Naive thymus-derived CD8-positive, alpha-beta T cell (primary cell): ENCODE measurements at places on chromosomes 11 and 22.
A peak's percentile ranks its signal among the peaks of the same experiment; 100 is the strongest.

GRCh38 chr11:92045301-92045700 is 179.3 kb upstream of the FAT3 start:
- DNase-seq = no peak

GRCh38 chr11:71537537-71537936 is 288 bp upstream of the KRTAP5-8 start:
- no peak for DNase-seq

DNA sequence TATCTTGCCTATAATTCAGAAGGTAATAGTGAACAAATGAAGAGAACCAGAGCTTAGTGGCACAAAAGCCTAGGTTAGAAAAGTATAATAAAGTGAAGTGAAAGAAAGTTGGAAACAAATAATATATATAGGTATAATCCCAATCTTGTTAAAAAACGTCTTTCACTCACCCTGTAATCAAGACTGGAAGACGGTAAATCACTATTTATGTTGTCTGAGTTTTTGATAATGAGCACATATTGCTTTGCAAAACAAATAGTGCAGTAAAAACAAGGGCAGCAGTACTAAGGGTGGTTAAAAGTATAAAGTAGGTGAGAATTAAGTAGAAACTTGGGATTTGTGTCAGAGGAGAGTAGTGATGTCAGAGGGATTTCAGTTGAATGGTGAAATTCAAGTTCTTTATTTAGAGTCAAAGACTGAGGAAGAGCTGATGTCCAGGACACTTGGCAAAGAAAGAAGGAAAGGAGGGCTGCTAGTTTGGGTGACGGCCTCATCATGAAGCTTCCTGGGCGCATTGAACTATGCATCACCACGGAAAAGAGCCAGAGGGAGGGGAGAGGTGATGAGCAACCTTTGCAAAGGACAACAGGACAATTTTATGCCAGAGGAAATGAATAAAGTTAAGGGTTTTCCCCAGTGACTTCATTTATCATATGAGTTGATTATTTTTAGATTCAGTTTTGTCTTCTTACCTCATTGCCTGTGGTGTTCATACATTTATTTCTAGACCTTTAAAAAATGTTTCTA is 11.4 kb downstream of the NCAM1 start:
- DNase-seq = no peak

DNA sequence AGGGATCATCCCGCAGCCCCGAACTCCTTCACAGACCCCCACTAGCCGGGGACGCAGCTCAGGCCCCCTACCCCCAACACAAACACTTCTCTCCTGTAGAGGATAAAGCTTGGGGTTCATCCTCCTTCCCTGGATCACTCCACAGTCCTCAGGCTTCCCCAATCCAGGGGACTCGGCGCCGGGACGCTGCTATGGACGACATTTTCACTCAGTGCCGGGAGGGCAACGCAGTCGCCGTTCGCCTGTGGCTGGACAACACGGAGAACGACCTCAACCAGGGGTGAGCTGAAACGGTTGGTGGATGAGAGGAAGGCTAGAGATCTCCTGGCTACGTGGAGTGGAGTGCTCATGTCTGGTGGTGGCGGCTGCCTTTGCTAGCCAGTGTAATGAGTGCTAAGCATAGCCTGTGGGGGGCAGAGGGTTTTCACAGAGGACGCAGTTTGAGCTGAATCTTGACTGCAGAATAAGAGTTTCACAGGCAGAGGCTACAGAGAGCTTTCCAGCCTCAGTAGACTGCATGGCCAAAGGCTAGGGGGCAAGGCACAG is 580 bp downstream of the ILK start:
- DNase-seq = peak; percentile 63

GRCh38 chr11:112931703-112932102 is 29.5 kb upstream of the NCAM1 start:
- no peak for DNase-seq

GRCh38 chr11:64900774-64901173 is 16.2 kb downstream of the ATG2A start:
- no peak for DNase-seq

- DNase-seq = no peak
These were observed 123.4 kb downstream of the CTTN start for GRCh38 chr11:70521475-70522308.

DNA sequence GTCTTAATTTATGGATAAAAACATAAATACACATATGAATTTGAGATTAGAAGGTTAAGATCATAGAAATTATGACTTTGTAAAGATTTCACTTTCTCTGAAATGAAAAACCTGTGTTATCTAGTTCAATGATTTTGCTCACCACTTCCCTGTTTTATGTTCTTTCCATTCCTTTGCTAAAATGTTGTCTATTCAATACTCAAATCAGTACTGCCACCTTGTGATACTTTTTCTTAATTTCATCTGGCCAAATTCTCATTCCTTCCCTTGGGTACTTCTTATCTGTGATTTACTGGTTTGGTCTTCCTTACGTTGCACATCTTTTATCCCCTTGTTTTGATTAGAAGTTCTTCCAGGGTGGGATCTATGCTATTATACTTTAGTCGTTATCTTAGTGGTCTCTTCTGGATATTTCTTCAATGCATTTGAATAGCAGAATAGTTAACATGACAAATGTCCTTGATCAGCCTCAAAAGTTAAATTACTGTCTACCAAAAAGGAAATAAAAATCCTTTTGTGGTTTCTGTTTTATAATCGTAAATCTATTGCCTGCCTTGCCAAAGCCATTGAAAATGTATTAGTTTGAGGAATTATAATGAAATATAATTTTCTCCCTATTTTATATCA is 197.0 kb downstream of the PGR start:
- DNase-seq = no peak

- no peak for DNase-seq
These were observed 1251.9 kb downstream of the BRD1 start for GRCh38 chr22:48575618-48576332.

GRCh38 chr11:123504401-123504800 is 74.3 kb downstream of the GRAMD1B start:
- no peak for DNase-seq

DNA sequence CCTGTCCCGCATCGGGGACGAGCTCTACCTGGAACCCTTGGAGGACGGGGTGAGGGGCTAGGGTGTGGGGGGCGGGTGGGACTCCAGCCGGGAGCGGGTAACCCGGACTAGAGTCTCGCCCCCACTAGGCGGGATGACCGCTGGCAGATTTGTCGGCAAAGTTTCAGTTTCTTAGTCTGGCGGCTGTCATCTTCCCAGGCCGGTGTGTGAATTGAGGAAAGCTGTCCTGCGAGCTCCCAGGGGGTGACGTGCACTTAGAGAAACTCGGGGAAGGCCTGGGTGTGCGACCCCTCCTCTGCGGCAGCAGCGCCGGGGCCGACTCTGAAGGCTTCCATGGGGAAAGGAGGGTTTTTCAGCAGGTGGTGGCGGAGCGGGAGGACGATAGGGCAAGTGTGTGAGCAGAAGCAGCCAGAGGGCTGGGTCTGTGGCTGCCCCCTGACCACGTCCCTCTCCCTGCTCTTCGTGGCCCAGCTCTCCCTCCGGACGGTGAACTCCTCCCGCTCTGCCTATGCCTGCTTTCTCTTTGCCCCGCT is 463 bp downstream of the RAD9A start:
- no peak for DNase-seq

- no peak for DNase-seq
These were observed 9.4 kb downstream of the TMEM218 start for GRCh38 chr11:125102025-125102424.

DNA sequence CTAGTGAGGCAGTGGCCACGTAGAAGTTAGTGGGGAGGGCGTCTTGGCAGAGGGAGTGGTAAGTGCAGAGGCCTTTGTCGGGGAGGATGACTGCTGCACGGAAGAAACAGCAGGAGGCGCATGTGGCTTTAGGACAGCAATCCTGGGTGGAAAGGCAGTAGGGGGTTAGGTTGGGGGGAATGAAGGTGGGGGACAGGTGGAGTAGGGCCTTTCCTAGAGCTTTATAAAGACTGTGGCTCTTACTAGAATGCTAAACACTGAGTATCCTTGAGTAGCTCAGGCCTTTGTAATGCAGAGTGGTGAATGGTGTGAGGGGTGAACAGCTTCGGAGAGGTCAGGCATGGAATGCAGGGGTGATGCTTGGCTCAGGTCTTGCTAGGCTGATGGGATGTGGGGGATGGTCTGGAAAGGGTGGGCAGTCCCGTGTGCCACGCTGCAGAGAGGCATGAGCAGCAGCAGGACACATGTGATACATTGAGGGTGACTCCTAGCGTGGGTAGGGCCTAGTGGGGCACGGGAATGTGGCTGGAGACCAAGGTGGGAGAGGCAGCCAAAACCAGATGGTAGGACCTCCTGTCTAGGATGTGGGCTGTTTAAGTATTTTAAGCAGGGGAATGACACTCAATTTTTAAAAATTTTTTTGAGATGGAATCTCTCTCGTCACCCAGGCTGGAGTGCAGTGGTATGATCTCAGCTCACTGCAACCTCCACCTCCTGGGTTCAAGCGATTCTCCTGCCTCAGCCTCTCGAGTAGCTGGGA is 19.2 kb downstream of the AP2A2 start:
- no peak for DNase-seq

DNA sequence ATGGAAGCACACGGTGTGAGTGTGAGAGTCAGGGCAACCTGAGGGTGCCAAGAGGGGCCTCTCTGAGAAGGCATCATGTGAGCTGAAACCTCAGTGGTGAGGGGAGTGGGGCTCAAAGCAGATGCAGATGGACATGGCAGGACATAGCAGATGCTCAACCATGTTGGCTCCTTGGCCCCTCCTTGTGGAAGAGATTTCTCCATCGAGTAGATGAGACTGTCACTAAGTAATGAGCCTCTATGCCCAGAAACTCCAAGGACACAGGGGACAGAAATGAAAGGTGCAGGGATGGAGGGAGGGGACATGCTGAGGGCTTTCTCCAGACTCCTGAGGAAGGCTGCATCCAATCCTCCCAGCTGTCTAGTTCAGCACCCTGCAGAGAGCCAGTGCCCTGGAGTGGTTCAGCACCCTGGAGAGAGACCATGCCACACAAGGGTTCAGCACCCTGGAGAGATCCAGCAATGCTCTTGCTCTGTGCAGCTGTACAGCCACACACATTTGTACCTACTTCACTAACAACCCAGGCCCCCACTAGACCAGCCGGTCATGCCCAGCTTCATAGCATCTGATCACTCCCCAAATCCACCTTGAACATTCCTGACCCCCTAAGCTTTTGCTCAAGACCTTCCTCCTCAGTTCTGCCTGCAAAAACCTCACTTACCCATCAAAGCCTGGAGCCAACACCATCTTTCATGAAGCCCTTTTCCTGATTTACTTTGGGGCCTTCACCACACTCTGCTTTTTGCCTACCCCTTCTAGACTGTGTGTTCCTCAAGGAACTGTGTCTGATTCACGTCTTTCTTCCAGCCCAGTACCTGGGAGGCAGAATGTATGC is 252.0 kb downstream of the CTTN start:
- DNase-seq = peak; percentile 12

DNA sequence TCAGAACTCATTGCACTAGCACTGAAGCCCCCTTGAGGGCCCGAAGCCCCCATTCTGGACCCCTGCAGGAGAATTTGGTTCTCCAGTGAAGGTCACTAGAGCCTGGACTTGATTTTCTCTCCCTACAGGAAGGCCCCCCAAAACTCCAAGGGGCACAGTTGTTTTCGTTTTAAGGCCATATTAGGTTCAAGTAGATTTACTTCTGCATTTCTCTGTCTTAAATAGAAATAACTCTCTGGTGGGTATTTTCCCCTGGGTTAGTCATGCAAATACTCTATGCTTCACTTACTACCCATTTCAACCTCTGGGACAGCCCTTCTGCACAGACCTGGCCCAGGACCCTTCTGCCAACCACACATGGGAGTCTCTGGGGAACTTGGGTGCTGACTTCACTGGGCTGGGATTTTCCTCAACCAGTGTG is 41.6 kb downstream of the WEE1 start:
- no peak for DNase-seq

GRCh38 chr11:3614742-3615171 is 27.0 kb downstream of the ART5 start:
- DNase-seq = no peak

GRCh38 chr11:10282117-10282516 is 11.9 kb downstream of the SBF2 start:
- no peak for DNase-seq

GRCh38 chr11:78560826-78561484 is 13.7 kb downstream of the NARS2 start:
- no peak for DNase-seq

- DNase-seq = no peak
These were observed 37.8 kb downstream of the MUC5B start for GRCh38 chr11:1260620-1261019.

GRCh38 chr11:103812680-103813079 is 223.8 kb upstream of the DDI1 start:
- DNase-seq = no peak

DNA sequence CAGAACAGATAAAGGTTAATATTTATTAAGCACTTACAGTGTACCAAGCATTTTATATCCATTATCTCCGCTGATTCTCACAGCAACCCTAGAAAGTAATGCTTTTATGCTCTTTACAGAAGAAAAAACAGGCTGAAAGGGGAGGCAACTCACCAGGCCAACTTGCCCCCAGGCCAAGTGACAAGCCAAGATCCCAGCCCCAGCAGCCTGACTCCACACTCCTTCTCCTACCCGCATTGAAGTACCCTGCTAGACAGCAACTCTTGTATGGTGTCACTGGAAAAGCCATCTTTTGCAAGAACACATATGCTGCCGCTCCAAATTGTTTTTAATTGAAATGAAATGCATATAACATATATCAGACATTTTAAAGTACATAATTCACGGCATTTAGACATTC is 25.6 kb downstream of the SMCO4 start:
- DNase-seq = no peak

GRCh38 chr11:44264761-44265160 is 45.2 kb downstream of the ALX4 start:
- no peak for DNase-seq

DNA sequence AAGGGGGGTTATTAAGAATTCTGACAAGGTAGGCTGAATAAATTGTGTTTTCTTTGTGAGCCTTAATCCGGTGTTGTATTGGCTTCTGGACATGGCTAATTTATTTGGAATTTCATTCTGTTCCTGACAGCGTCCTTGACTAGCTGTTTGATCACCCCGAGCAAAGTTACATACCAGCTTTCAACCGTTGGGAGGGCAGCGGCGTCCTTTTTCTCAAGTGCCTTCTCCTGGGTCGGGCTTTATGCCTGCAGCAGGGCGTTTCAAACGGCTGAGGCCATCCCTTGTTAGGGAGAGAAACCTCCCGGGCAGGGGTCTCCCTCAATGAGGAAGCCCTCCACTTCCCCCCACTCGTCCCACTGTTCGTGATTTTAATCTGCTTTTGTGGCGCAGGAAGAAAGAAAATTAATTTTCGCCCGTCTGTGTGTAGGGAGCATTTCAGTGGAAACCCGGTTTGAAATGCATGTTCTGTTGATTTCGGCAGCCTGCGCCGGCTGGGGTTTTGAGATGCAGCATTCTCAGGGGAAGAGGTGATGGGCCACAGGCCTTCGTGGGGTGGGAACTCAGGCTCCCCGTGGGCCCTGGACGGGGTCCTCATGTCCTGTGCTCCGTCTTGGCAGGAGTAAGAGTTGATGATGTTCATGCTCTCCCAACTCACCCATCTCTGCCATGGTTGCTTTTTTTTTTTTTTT is 2.9 kb upstream of the SMIM38 start:
- DNase-seq = no peak
